Stomach (tissue), 19 donors: ENCODE measurements at places on chromosomes 5 and 9. TPM values are rescaled to one million over a fixed set of nuclear protein-coding genes. Genes with fewer than 3 reads are reported as not detected.
A peak's percentile ranks its signal among the peaks of the same experiment; 100 is the strongest.

Gene NDOR1
- total RNA-seq = 4.0 TPM

Gene CDH9
- total RNA-seq = not detected

- peak; percentile 85 for DNase-seq
Measured at GRCh38 chr9:131096269-131097125, at the start of gene AIF1L. TSS of gene AIF1L (plus strand) at chr9:131096531. CDS start at chr9:131096630, 99 bp downstream.

GRCh38 chr5:180910735-180911134, 11.8 kb downstream of the BTNL8 start:
- DNase-seq = no peak

- peak; percentile 10 for DNase-seq
Measured at GRCh38 chr5:6482735-6483134, 34.1 kb downstream of the UBE2QL1 start.
